ENCODE measurements at places on chromosomes 16 and 17.

GRCh38 chr17:6772016-6772415 lies 4.0 kb upstream of the FBXO39 start:
- no peak for DNase-seq
- H3K4me1 ChIP-seq, result peaks cover 23% of the 10 kb centered on the region
- no peak overlapping the region for H3K27ac ChIP-seq
- no peak overlapping the region for H3K4me3 ChIP-seq
- H3K36me3 ChIP-seq, result peaks cover 88% of the 10 kb centered on the region
- peaks cover 5% of the 10 kb centered on the region for H3K27me3 ChIP-seq

- peak overlapping the region; percentile 96 for H3K27ac ChIP-seq
- H3K4me3 ChIP-seq, result peak overlapping the region; percentile 99
- H3K36me3 ChIP-seq, result peaks cover 34% of the 10 kb centered on the region
- H3K4me1 ChIP-seq, result peaks cover 56% of the 10 kb centered on the region
- H3K27me3 ChIP-seq, result peaks cover 2% of the 10 kb centered on the region
These were observed 612 bp downstream of the PSMD12 start for GRCh38 chr17:67365738-67366192.

DNA sequence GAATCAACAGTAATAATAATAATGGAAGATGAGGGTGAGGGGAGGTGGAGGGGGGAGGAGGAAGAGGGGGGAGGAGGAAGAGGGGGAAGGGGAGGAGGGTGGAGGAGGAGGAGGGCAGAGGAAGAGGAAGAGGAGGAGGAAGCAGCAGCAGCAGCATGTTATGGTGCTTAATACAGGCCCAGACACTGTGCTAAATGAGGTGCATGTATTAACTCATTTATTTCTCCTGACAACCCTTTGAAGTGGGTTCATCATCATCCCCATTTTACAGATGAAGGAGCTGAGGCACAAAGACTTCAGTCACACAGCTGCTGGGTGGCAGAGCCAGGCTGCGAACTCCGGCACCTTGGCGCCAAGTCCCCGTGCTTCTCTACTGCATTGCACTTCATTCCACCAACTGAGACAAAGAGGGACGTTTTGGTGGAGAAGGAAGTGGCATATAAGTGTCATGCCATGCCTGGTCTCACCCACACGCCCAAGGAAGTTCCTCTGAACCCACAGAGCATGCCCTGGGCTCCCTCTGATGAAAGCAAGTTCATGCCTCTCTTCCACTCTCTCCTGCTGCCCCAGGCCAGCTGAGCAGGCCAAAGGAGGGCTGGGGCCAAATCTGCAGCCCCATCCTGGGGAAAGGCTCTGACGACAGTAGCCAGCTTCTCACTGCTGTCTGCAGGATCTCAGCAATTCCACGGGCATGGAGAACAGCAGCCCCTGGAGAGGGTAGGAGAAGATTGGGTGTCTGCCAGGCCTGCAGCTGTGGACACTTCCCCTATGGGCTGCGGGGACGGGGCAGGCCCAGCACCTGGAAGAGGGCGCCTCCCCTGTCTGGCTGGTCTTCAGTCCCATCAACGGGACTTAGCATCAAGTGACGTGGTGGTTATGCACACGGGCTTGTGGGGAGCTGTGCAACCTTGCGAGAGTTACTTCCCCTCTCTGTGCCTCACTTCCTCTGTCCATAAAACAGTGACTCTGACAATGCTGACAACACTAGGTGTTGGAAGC lies 21.8 kb downstream of the XYLT1 start:
- peak overlapping the region; percentile 98 for H3K27ac ChIP-seq
- DNase-seq, result peak; percentile 71
- H3K27me3 ChIP-seq, result no peaks in the 10 kb centered on the region
- H3K4me1 ChIP-seq, result peaks cover 62% of the 10 kb centered on the region
- peak overlapping the region; percentile 45 for H3K4me3 ChIP-seq

DNA sequence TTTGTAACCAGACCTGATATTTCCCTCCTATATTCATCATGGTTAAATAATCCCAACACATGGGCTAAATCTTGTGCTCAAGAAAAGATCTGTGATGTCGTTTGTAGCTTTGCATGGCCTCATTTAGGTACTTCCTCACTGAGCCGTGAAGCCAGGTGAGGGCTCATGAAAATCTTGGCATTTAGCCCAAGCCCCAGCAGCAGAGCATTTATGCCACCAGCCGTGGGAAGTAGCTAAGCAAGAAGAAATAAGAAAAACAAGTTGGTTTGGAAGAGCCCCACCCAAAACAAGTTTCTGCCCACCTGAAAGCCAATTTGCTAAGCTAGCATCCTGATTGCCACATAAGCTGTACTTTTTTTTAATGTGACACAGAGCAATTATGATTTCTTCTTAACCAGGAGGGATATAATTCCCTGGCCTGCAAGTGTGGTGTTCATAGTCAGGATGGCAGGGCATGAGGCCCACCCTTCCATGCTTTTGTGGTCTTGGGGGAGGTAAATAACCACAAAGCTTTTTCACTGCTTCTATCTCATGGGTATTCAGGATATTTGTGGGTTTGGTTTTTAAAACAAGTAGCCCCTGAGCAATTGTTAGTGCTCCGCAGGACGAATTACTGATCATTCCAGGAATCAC lies 10.5 kb downstream of the TMIGD1 start:
- H3K27ac ChIP-seq, result peak overlapping the region; percentile 53
- no peaks in the 10 kb centered on the region for H3K36me3 ChIP-seq
- H3K27me3 ChIP-seq, result peaks cover 5% of the 10 kb centered on the region
- DNase-seq, result no peak

- DNase-seq, result no peak
- peaks cover 24% of the 10 kb centered on the region for H3K4me1 ChIP-seq
- H3K27ac ChIP-seq, result no peak overlapping the region
- H3K36me3 ChIP-seq, result no peaks in the 10 kb centered on the region
- H3K27me3 ChIP-seq, result peaks cover 14% of the 10 kb centered on the region
These were observed 24.9 kb upstream of the GRB2 start for GRCh38 chr17:75430159-75430974.

DNA sequence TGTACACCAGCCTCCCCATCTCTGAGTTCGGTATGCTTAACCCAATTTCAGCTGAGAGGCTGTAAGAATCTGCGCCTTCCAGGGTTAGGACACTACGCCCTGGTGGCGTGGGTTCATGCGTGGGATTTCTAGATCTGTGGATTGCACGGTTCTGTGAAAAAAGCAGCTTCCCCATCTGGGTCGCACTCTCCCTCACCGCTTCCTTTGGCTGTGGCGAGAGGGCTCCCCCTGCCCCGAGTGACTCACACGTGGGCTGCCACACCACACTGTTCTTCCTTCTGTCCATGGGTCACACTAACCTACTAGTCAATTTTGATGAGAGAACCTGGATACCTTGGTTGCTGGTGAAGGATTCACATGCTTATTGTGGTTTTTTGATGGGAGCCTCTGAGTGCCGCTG lies 256.0 kb upstream of the MAF start:
- peaks cover 20% of the 10 kb centered on the region for H3K36me3 ChIP-seq
- H3K4me3 ChIP-seq, result no peak overlapping the region
- peaks cover 10% of the 10 kb centered on the region for H3K4me1 ChIP-seq
- DNase-seq, result no peak

DNA sequence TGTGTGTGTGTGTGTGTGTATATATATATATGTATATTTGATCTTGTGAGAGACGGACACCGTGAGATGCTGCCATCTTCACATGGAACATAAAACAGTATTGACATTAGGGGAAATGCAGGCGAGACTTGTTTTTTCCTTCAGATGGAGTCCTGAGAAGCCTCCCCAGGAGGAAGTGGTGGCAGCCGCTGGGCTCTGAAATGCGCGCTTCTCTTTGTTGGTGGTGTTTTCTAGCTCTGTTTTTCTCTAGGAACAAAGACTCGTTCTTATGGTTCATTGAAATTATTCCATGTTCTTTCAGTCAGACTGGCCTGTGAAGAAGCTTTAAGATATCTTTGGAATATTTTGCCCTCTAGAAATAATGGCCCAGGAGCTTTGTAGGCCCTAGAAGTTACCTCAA lies 32.9 kb downstream of the SNX29 start:
- H3K4me1 ChIP-seq, result no peaks in the 10 kb centered on the region
- no peak for DNase-seq
- H3K4me3 ChIP-seq, result no peak overlapping the region

GRCh38 chr16:22089910-22090309 lies 2.4 kb upstream of the VWA3A start:
- H3K27me3 ChIP-seq, result peaks cover 4% of the 10 kb centered on the region
- no peak overlapping the region for H3K27ac ChIP-seq
- no peak for DNase-seq
- peaks cover 6% of the 10 kb centered on the region for H3K36me3 ChIP-seq
- no peaks in the 10 kb centered on the region for H3K4me1 ChIP-seq
- no peak overlapping the region for H3K4me3 ChIP-seq

DNA sequence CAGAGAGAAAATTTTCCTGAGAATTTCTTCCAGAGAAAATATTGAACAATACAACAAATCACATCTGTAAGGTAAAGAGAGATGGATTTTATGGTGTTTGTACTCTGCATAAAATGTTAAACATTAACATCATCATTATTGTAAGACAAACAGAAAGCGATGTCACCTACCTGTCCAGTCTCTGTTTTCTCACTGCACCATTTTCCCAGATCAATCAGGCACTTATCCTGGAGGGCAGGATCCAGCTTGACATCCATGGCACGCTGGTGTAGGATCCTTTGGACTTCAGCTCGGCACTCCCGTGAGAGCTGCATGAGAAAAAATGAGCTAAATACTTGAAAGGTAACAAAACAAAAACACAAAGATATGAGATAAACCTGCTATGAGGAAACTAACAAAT lies 55.9 kb upstream of the CLEC18B start:
- H3K27ac ChIP-seq, result no peak overlapping the region
- peaks cover 67% of the 10 kb centered on the region for H3K36me3 ChIP-seq
- H3K27me3 ChIP-seq, result no peaks in the 10 kb centered on the region
- DNase-seq, result no peak
- H3K4me1 ChIP-seq, result no peaks in the 10 kb centered on the region

DNA sequence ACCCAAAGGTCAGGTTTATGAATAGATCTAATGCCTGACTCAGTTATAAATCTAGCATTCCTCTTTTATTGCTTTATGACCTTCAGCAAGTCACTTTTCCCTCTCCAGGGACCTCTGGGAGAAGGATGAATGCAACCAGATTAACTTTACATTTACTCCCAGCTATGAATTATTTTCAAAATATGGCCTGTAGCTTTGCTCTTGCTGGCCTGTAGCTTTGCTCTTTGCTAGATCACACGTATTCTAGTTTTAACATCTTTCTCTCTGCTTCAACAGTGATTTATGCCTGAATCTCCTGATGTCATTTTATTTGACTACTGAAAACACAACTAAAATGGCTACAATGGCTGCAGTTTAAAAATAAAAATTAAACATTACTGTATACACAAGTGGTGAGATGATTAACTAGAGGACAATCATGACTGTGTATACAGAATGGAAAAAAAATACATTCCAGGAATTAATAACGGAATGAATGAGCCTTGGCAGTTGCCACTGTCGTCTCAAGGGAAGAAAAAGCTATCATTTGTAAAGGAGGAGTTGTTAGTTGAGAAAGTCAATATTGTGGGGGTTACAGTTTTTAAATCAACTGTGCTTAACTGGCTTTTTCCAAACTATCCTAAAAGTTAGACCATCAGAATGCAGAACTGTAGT lies 434.5 kb upstream of the GOT2 start:
- no peak overlapping the region for H3K4me3 ChIP-seq
- DNase-seq, result no peak
- no peaks in the 10 kb centered on the region for H3K27me3 ChIP-seq

GRCh38 chr16:61580579-61580978 lies 455.7 kb downstream of the CDH8 start:
- DNase-seq, result no peak
- no peak overlapping the region for H3K4me3 ChIP-seq
- H3K4me1 ChIP-seq, result no peaks in the 10 kb centered on the region

GRCh38 chr17:59377410-59377809 lies 46.0 kb downstream of the YPEL2 start:
- H3K36me3 ChIP-seq, result peaks cover 10% of the 10 kb centered on the region
- no peak overlapping the region for H3K27ac ChIP-seq
- no peak overlapping the region for H3K4me3 ChIP-seq
- peaks cover 54% of the 10 kb centered on the region for H3K4me1 ChIP-seq
- no peak for DNase-seq

GRCh38 chr17:83203073-83203471 lies 123.7 kb downstream of the METRNL start:
- peak; percentile 17 for DNase-seq
- H3K27me3 ChIP-seq, result no peaks in the 10 kb centered on the region
- H3K4me3 ChIP-seq, result no peak overlapping the region
- no peaks in the 10 kb centered on the region for H3K36me3 ChIP-seq
- no peak overlapping the region for H3K27ac ChIP-seq
- H3K4me1 ChIP-seq, result peaks cover 63% of the 10 kb centered on the region

GRCh38 chr16:17261197-17261858 lies 209.4 kb downstream of the XYLT1 start:
- peaks cover 13% of the 10 kb centered on the region for H3K36me3 ChIP-seq
- peaks cover 26% of the 10 kb centered on the region for H3K4me1 ChIP-seq
- no peaks in the 10 kb centered on the region for H3K27me3 ChIP-seq
- peak; percentile 50 for DNase-seq
- H3K4me3 ChIP-seq, result no peak overlapping the region

DNA sequence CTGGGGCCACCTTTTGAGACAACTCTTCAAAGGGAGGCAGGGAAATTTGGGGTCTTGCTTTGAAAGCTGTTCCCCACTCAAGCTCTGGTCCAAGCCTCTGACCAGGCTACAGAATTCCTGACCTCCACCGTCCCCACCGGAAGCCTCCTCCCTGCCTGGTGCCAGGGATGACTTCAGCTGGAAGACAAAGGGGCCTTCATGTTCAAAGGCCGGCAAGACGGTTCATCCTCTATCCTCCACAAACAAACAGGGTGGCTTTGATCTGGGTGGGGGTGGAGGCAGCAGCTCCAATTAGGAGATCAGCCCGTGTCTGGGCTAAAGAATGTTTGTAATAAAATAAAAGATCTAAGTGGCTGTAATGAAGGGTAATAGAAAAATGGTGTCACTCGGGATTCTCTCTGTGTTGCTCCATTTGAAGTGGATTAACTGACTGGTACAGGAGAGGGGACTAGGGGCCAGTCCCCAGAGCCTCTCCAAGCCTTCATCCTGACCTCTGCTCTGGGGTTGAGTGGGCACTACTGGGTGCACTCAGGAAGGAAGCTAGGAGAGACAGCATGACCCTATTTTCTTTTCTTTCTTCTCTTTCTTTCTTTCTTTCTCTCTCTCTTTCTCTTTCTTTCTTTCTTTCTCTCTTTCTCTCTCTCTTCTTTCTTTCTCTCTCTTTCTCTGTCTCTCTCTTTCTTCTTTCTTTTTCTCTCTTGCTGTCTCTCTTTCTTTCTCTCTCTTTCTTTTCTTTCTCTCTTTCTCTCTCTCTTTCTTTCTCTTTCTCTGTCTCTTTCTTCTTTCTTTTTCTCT lies 27.5 kb upstream of the NKD1 start:
- no peak overlapping the region for H3K27ac ChIP-seq
- peaks cover 9% of the 10 kb centered on the region for H3K27me3 ChIP-seq
- H3K36me3 ChIP-seq, result peaks cover 3% of the 10 kb centered on the region
- DNase-seq, result no peak
- no peak overlapping the region for H3K4me3 ChIP-seq

GRCh38 chr17:49866882-49867413 lies 19.1 kb upstream of the TAC4 start:
- peaks cover 1% of the 10 kb centered on the region for H3K4me1 ChIP-seq
- H3K4me3 ChIP-seq, result no peak overlapping the region
- peaks cover 5% of the 10 kb centered on the region for H3K27me3 ChIP-seq
- no peak overlapping the region for H3K27ac ChIP-seq
- no peak for DNase-seq
- H3K36me3 ChIP-seq, result no peaks in the 10 kb centered on the region

- H3K27me3 ChIP-seq, result peaks cover 61% of the 10 kb centered on the region
- H3K36me3 ChIP-seq, result no peaks in the 10 kb centered on the region
- no peak overlapping the region for H3K4me3 ChIP-seq
- no peak for DNase-seq
- H3K27ac ChIP-seq, result no peak overlapping the region
These were observed 9.3 kb downstream of the ADORA2B start for GRCh38 chr17:15954222-15954621.

GRCh38 chr16:87332150-87332549 lies 15.0 kb upstream of the C16orf95 start:
- no peak overlapping the region for H3K4me3 ChIP-seq
- no peaks in the 10 kb centered on the region for H3K27me3 ChIP-seq
- no peak overlapping the region for H3K27ac ChIP-seq
- no peak for DNase-seq
- peaks cover under 1% of the 10 kb centered on the region for H3K4me1 ChIP-seq
